Caco-2 (cell line): ENCODE measurements at places on chromosomes 12 and 14. TPM values are rescaled to one million over a fixed set of nuclear protein-coding genes. Genes with fewer than 3 reads are reported as not detected.

- no peak for DNase-seq
Observed at GRCh38 chr14:22597771-22598098, 365 bp upstream of the ABHD4 start.

- no peak for DNase-seq
Observed at GRCh38 chr12:2631653-2632350, 163.0 kb upstream of the FKBP4 start.

DNA sequence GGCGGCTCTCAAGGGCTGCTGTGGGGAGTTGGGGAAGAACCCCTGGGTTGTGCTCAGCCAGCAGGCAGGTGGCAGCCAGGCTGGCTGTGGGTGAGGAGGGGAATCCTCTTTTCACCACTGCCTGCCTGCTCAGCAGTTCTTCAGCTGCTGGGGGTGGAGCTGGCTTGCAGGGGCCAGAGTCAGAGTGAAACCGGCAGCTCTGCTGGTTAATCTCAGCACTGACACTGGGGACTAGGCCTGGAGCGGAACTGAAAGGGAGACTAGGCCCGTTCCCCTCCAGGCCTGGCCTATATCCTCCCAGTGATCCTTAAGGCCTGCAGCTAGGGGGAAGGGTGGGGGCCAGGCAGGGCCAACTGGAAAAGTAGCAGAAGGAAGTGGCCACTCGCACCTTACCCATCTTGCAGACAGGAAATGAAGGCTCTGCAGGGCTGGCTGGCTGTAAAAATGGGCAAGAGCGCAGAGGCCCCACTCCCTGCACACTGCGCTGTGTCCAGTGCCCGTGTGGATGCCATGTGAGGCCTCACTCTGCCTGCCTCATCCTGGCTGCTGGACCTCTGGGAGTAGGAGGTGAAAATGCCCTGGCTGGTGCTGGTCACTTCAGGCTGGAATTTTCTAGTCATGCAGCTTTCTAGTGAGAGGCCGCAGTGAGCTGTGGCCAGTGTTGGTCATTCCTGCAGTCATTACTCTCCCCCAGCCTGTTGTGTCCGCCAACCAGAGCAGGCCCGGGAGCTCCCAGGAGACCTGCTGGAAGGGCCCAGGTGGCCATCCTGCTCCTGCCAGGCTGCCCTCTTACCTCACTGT lies 39.4 kb downstream of the SH2B3 start:
- DNase-seq = peak; percentile 32

- no peak for DNase-seq
Observed at GRCh38 chr12:51460519-51460918, 35.9 kb downstream of the SLC4A8 start.

GRCh38 chr12:27031531-27031930 lies 9.2 kb downstream of the MED21 start:
- DNase-seq = no peak

GRCh38 chr14:23568600-23569331 lies 1.2 kb upstream of the AP1G2 start:
- DNase-seq = peak; percentile 37

DNA sequence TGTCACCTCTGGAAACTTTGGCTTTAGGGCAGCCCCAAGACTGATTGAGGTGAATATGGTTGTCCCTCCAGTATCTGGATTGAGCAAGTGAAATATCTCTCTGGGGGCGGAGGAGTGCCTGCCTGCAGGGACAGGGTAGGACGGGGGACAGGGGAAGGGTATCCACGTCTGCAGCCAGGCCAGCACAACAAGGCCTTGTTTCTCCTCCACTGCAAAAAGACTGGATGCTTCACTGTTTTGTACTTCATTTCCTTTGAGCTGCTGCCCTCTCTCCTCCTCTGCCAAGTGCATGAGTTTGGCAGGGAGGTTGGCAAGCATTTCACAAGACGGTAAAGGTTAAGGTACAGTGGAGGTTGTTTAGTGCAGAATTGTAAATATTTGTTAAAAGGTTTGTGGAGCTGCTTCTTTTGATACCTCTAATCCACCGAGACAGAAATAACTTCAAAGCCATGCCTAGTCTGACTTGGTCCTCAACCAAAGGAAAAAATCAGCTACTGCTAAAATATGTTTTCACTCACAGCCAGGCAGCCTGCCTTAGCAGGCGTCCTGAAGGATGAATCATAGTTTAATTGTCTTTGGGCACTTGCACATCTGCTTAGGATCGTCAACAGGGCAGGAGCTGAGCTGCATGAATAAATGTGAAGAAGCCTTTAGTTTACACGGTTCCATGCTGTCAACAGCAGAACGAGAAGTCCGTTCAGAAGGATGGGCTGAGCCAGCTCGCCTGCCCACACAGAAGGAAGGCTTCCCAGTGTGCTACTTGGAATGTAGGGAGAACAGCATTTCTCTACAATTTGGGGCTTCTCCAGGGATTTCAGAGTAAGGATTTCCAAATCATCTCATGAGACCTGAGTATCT lies 269.7 kb downstream of the TTC6 start:
- no peak for DNase-seq

- DNase-seq = peak; percentile 68
Observed at GRCh38 chr14:96195441-96196081, 9.1 kb upstream of the BDKRB2 start.

The RCOR1 gene
- 31.0 and 33.6 TPM in 2 replicates for total RNA-seq

The ATG101 gene
- 67.2 and 78.0 TPM in 2 replicates for total RNA-seq

The CPNE6 gene
- not detected in 2 replicates for total RNA-seq

The PCED1B gene
- 7.0 and 7.8 TPM in 2 replicates for total RNA-seq
